ENCODE measurements at places on chromosomes 2 and 18.

DNA sequence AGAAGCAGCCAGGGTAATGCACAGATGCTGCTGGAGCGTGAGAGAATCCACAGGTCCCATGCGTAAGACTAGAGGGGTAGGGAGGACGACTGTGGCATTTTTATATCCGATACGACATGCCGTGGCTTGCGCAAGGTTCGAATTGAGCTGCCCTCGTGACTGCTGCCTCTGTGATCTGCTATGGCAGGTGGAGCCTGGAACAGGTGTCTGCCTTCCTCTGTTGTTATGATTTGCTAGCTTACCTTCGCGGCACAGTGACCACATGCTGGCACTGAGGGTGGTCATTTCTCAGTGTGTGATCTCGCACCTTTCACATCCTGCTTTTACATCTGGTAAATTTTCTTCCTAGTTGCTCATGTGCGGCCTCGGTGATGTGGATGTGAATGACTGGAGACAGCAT is 240.2 kb downstream of the ALPK2 start:
- DNase-seq, result no peak

GRCh38 chr2:48114256-48114655 is 208.0 kb upstream of the FBXO11 start:
- no peak for DNase-seq

- DNase-seq, result peak; percentile 78
These were observed 46.0 kb downstream of the LRRFIP1 start for GRCh38 chr2:237673130-237674001.

GRCh38 chr2:1752751-1753150 is 8.4 kb upstream of the PXDN start:
- peak; percentile 39 for DNase-seq

GRCh38 chr2:228253752-228254151 is 72.3 kb upstream of the SPHKAP start:
- no peak for DNase-seq

- DNase-seq, result no peak
These were observed 891 bp downstream of the KDM3A start for GRCh38 chr2:86441882-86442641.

DNA sequence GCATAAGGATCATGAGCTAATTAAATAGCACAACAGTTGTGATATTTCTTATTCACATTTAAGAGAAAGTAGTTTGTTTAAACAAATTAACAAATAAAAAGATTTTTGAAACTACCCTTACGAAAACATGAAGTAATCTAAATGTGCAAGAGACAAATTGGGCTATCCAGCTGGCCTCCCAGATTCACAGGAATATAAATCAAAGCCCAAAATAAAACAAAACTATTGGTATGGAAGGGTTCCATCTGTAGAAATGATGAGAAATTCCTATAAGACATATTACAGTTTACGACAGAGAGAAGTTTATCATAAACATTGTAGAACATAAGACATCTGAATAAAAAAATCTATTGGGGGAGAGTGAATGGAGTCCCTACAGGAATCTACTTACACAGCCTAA is 1125.1 kb downstream of the TDRD15 start:
- DNase-seq, result no peak

GRCh38 chr2:241309684-241310117 is 5.8 kb downstream of the HDLBP start:
- DNase-seq, result no peak

- DNase-seq, result no peak
These were observed 57.4 kb downstream of the CELF4 start for GRCh38 chr18:37508207-37508606.

- no peak for DNase-seq
These were observed 16.6 kb upstream of the TTL start for GRCh38 chr2:112465382-112465781.

DNA sequence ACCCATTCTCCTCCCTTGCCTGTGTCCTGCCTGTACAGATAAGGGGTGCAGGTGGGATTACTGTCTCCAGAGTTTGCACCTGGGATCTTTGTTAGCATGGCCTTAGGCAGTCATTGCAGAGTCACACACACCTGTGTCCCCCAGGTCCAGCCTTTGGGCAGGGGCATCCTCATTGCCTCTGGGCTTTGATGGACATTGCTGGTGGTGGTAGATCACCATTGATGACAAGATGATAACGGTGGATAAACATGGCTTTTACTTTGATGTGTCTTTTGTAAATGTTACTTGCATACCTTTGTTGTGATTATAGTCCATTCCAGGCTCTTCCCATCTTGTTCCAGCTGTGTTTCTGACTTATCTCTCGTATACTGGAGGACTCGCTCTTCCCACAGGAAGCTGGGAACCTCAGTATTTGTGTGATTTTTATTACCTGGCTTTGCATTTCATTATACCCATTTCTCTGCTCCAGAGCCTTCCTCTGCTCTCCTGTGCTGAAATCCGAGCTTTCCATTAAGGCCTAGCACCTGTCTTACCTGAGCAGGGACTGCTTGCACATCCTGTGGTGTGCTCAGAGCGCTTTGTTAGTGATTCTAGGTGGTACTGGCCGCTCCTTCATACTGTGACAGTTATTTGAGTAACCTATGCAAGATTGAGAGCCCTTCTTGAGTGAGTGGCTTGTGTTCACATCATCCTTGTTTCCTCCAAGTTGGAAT is 79.2 kb downstream of the PTPRM start:
- no peak for DNase-seq

DNA sequence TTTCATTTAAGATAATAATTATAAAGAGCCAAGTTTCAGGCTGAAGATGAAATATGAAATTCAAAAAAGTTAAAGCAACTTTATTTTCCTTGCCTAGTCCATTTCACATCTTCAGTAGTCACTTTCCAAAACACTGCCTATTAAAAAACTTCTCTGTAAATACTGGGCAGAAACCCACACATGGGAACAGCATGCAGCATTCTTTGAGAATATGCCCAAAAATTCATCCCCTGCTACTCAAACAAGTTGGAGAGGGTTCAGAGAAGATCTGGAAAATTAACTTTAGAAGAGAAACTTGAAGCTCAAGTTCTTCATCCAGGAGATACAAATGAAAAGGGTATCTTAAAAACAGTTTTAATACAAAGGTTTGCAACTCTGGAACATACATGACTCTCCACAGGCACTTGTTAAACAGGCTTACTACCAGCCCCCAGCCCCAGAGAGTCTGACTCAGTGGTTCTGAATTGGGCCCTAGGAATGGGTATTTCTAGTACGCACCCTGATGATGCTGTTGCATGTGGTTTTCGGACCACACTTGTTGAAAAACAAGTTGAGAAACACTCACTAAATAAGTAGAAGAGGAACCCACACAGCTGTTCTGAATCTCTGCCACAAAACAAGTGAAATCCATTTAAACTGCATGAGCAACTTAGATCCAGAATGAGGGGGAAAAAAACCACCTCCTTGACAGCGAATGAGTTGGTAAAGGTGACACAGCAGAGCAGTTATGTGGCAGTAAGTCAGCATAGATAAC is 329.1 kb downstream of the SATB2 start:
- no peak for DNase-seq

- no peak for DNase-seq
These were observed 98.9 kb upstream of the ODC1 start for GRCh38 chr2:10546975-10547391.

DNA sequence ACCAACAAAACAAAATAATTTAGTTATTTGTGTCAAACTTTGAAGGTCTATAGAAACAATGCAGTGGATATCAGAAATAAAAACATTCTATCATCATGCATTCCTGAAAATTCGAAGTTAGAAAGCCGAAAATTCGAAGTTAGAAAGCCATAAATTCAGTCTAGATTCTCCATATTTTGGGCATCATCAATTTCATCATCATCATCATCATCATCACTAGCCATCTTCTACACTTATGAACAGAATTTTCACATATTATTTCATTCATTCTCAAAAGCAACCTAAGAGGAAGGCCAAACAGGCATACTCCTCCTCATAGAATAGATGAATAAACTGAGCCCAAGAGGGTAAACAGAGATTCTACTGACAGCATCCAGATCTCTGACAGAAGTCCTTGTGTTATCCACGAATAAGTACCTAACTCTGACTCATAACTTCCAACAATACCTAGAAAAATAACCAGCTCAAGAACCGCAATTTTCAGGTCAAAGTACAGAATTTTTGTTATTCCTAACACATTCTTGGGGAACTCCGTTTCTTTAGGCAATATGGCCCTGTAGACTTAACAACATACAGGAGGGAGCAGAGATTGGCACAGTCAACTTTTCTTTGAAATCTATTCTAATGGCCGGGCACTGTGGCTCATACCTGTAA is 84.7 kb downstream of the TCF4 start:
- DNase-seq, result no peak

GRCh38 chr2:197803033-197803444 is 1.4 kb upstream of the PLCL1 start:
- DNase-seq, result peak; percentile 64

- no peak for DNase-seq
These were observed 73.7 kb upstream of the TPO start for GRCh38 chr2:1339388-1340140.

GRCh38 chr18:37484983-37485834 is 80.4 kb downstream of the CELF4 start:
- DNase-seq, result no peak

DNA sequence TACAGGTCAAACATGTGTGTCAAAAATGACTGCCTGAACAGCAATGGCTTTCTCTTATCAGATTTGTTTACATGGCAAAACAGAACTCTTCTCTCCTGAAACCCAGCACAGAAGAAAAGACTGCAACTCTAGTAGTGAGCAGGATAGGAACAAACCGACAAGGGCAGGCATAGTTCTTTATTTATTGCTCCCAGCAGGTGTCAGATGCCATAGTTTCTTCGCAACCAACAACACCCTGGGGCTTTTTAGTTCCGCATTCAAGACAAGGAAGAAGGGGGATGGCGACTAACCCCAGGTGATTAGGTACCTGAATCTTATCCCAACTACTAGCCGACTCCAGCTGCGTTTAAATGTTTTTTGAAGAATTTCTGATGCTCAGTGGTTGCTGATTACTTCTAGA is 367.5 kb upstream of the FIGN start:
- DNase-seq, result no peak

GRCh38 chr2:54757500-54757899 is 34.0 kb downstream of the EML6 start:
- no peak for DNase-seq

GRCh38 chr2:54524226-54524991 is 68.3 kb downstream of the SPTBN1 start:
- peak; percentile 34 for DNase-seq

- no peak for DNase-seq
These were observed 16.5 kb downstream of the DYNC1I2 start for GRCh38 chr2:171703574-171704347.

DNA sequence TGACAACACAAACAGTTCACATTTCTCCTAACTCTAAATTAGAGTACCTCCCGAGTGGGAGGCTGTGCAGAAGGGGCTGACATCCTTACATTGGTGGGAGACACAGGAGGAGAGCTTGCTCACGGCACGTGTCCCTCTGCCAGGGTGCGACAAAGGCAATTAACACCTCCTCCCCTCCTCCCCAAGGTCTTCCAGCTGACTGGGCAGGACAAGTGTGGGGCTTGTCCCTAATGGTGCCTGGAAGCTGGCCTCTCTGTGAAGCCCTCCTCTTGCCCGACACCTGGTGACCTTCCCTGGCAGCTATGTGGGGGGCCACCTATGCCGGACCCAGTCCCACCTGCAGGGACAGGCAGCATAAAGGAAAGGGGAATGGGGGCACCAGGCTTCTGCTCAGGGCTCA is 57.0 kb downstream of the FAM168B start:
- DNase-seq, result no peak

DNA sequence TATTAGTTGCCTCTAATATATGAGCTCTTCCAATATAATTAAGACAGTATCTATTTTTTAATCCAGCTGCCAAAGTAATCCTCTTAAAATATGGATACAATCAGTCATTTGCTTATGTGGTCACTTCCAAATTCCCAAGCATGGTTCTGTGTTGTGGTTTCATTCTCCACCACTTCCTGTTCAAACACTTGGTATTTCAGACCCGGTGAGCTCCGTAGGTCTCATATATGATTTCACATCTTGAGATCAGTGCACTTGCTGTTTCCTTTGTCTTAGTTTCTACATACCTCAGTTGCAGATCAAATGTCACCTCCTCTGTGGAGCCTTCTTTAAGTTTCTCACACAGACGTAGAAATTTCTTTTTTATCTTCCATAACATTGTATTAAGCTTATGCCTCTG is 254.2 kb downstream of the KCNS3 start:
- no peak for DNase-seq

- no peak for DNase-seq
These were observed 456.8 kb upstream of the NXPH2 start for GRCh38 chr2:139237023-139237422.

DNA sequence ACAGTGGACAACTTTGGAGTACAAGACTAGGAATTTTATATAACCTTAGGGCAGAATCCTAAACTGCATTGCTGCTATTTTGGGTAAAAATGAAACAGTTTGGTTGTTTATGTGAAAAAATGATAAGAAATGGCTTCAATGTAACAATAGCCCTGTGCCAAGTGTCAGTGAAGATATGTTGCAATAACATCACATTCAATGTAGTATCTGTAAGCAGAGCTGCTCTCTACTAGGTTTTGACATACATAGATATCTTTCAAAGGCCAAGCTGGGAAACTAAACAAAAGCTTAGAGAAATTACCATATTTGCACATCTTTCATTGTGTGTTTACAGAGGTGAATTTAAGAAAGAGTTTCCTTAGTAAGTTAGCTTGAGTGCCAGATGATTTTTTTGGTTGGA is 135.0 kb upstream of the DOK6 start:
- DNase-seq, result no peak

GRCh38 chr18:31410716-31411483 is 34.3 kb downstream of the DSG4 start:
- DNase-seq, result no peak

GRCh38 chr2:48199070-48199469 is 292.8 kb upstream of the FBXO11 start:
- DNase-seq, result no peak

GRCh38 chr2:195838002-195838401 is 181.0 kb downstream of the SLC39A10 start:
- DNase-seq, result no peak

- DNase-seq, result peak; percentile 54
These were observed 53.5 kb downstream of the ATP8B1 start for GRCh38 chr18:57749604-57749970.

DNA sequence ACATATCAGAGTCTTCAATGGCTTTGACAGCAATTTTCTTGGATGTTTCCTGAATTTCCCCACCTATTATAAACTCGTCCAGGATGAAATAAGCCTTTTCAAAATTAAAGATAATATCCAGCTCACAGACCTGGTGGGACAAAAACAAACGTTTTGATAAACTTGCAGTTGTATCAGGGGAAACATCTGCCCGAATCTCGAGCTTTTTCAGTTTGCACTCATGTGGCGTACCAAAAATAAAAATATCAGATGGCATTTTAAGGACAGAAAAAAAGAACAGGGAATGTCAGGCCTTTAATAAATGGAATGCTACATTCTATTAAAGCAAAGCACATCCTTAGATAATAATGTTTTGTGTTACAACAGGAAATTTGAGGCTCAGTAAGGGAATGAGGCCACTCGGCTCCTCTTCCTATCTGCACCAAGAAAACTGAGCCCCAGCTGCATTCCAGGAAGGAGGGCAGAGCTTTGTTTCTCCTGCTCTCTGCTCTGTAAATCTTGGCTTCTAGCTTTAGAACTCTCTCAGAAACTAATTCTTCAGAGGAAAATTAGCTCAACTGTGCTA is 72.1 kb downstream of the AP1S3 start:
- DNase-seq, result no peak

- DNase-seq, result no peak
These were observed 153.2 kb upstream of the MSH6 start for GRCh38 chr2:47629501-47630460.

Measured in SHP77 treated with DMSO at 0.1 percent for 48 hours (cell line).